ENCODE measurements at places on chromosomes 16 and 17.

DNA sequence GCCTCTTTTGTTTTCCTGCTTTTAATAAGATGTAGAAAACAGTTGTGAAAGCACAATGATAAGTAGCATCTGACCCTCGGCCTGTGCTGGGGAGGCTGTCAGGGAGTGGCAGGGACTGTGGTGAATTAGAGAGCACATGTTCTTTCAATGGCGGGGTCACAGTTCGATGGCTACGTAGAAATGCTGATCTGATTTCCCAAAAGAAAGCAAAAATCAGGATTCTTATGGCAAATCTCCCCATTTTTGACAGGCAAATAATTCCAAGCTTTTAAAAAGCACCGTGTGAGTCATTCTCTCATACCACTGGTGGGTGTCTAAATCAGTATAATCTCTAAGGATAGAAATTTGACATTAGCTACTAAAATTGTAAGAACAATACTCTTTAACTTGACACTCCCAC lies 4.2 kb upstream of the MAPK7 start:
- H3K4me1 ChIP-seq: peaks cover 7% of the 10 kb centered on the region
- DNase-seq: peak; percentile 14
- H3K27ac ChIP-seq: no peak overlapping the region
- no peaks in the 10 kb centered on the region for H3K36me3 ChIP-seq
- no peaks in the 10 kb centered on the region for H3K27me3 ChIP-seq

- no peak overlapping the region for H3K27ac ChIP-seq
- no peaks in the 10 kb centered on the region for H3K36me3 ChIP-seq
- no peaks in the 10 kb centered on the region for H3K27me3 ChIP-seq
Measured at GRCh38 chr16:65375651-65376050, 253.8 kb upstream of the CDH11 start.

DNA sequence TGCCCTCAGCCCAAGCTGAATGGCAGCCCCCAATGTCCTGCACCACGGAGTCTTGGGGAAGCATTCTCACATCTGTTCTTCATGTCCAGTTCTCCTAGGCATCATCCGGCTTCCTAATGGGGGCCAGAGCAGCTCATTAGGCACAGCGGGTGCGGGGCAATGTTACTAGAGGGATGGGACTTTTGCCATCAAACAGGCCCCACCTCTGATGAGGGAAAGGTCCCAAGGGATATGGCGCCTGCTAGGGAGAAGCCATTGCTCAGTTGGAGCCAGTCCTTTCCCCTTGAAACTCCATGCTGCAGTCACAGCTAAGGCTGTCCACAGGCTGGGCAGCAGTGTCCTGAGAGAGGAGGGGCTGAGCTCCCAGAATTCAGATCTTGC lies 1.7 kb upstream of the DPH1 start:
- no peak overlapping the region for H3K4me3 ChIP-seq
- H3K27ac ChIP-seq: no peak overlapping the region
- no peaks in the 10 kb centered on the region for H3K36me3 ChIP-seq
- peaks cover 19% of the 10 kb centered on the region for H3K27me3 ChIP-seq
- DNase-seq: no peak

DNA sequence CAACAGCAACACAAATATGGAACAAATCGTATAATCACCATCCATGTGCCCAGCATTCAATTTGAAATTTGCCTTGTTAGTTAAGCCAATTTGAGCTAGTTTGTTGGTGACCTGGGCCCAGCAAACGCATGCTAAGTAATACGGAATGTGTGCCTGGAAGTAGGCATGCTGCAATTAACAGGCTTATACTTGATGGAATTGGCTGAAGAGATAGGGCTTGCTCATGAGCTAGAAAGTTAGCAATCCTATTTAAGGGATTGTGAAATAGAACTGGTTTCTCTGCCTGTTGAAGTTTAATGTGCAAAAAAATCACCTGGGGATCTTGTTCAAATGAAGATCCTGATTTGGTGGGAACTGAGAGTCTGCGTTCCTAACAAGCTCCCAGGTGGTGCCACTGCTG lies 8.5 kb upstream of the LPO start:
- no peak overlapping the region for H3K27ac ChIP-seq
- H3K27me3 ChIP-seq: no peaks in the 10 kb centered on the region
- no peak for DNase-seq
- no peak overlapping the region for H3K4me3 ChIP-seq
- peaks cover 11% of the 10 kb centered on the region for H3K4me1 ChIP-seq
- H3K36me3 ChIP-seq: no peaks in the 10 kb centered on the region

DNA sequence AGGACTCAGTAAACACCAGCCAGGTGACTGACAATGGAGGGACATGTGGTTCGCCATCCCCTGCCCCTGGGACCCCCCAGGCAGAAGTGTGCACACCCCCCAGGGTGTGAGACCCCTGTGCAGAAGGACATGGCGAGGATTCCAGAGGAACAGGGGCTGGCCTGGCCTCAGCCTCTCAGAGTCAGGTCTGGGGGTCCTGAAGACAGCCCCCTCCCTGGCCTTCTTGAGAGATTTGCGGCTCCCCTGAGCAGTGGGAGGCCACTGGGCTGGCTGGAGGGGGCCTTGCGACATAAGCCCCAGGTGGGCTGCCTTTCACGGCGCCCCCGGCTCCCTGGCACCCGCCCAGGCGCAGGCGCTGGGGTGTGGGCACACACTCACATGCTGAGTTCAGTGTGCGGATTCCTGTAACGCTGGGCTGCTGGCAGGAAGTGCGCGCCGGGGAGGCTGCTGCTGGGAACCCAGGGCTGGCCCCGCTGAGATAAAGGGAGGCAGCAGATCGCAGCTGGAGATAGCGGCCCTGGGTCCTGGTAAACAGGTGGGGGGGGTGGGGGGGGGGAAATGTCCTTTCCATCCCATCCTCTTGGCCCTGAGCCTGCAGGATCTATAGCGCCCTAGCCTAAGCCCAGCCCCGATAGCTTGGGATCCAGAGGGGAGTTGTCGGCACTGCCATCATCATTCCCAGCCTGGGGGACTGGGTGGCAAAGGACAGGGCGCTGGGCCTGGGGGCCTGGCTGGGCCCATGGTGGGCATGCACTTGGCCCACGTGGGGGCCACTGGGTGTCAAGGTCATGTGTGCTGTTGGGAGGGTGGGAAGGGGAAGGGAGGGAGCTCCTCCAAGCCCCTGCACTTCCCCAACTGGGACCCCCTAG lies 27.1 kb downstream of the TMEM235 start:
- DNase-seq: peak; percentile 16
- no peaks in the 10 kb centered on the region for H3K36me3 ChIP-seq
- H3K27me3 ChIP-seq: no peaks in the 10 kb centered on the region
- no peak overlapping the region for H3K4me3 ChIP-seq

DNA sequence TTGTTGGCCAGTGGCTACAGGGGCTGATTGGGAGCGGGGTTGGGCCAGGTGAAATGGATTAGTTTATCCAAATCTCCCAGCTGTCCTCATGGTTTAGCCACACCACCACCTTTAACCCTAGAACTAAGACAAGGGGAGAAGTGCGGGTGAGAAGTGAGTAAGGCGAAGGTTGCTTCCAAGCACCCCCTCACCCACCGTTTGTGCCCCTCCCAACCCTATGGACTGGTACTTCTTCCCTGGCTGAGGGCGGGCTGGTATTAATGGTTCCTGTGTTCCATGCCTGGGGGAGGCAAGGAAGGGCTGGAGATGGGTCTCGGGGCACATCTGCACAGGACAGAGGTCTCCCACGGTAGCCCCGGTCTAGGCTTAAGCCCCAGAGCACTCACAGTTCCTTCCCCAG lies 25.1 kb downstream of the NT5M start:
- H3K27ac ChIP-seq: no peak overlapping the region
- peaks cover 2% of the 10 kb centered on the region for H3K27me3 ChIP-seq
- no peaks in the 10 kb centered on the region for H3K36me3 ChIP-seq
- no peaks in the 10 kb centered on the region for H3K4me1 ChIP-seq
- no peak overlapping the region for H3K4me3 ChIP-seq
- no peak for DNase-seq

GRCh38 chr16:88599092-88599733 lies 29.0 kb downstream of the ZC3H18 start:
- no peak overlapping the region for H3K27ac ChIP-seq
- no peak overlapping the region for H3K4me3 ChIP-seq
- H3K27me3 ChIP-seq: no peaks in the 10 kb centered on the region
- peaks cover 32% of the 10 kb centered on the region for H3K36me3 ChIP-seq
- DNase-seq: no peak
- no peaks in the 10 kb centered on the region for H3K4me1 ChIP-seq

DNA sequence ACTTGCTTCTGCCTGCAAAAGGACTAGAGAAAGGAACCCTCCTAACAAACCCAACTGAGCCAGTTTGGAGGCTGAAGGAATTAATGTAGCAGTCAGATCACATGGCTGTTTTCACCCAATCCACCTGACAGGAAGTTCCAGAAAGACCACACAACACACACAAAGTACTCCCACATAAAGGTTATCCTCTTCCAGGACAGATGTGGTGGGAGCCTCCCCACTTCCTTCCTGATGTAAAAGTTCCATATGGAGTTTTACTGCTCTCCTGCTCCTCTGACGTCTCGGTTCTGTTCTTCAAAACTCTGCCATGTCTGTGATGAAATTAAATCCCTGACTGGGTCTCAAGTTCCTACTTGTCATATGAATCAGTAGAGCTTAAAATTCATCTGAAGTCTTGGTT lies 497.0 kb upstream of the HSBP1 start:
- no peak overlapping the region for H3K4me3 ChIP-seq
- H3K4me1 ChIP-seq: peaks cover 5% of the 10 kb centered on the region
- no peak overlapping the region for H3K27ac ChIP-seq
- no peaks in the 10 kb centered on the region for H3K27me3 ChIP-seq
- H3K36me3 ChIP-seq: no peaks in the 10 kb centered on the region

- H3K4me3 ChIP-seq: no peak overlapping the region
- H3K27me3 ChIP-seq: peaks cover 9% of the 10 kb centered on the region
- no peak for DNase-seq
- no peaks in the 10 kb centered on the region for H3K36me3 ChIP-seq
- H3K27ac ChIP-seq: no peak overlapping the region
Measured at GRCh38 chr16:10594312-10594950, 14.0 kb upstream of the EMP2 start.

DNA sequence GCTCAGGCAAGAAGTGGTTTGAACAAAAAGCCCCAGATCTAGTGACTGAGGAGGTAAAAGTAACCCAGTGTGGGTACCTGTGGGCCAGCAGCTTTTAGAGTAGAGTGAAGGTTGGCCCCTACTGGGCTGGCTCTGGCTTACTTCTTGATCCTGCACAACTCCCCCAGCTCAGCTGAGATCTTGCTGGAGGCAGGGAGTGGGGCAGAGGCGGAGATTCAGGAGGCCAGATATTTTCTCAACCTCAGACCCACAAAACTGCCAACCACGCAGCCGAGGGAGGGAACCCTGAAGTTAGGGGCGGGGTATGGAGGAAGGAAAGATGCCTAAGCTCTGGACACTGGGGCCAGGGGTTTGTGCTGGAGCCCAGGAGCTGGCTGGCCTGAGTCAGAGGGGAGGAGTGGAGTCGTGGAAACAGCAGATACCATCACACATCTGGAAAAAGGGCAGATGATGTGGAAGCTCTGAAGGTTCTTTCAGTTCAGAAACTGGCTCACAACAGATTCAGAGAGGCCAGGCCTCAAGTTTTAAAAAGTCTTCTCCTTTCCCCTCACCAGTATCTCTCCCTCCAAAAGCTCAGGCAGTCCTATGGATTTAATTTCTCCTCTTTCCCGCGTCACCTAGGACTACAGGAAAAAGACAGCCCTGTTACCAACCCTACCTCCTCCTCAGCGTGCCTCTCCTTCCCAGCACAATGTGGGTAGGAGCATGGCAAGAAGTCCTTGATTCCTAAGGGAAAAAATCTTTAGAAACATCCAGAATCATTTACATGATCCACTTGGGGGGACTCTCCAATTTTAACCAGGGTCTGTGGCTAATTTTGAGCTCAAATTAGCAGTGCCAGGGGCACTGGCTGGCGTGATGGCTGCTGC lies 48.1 kb downstream of the MYO18A start:
- no peaks in the 10 kb centered on the region for H3K27me3 ChIP-seq
- peak overlapping the region; percentile 58 for H3K27ac ChIP-seq
- H3K4me3 ChIP-seq: no peak overlapping the region
- H3K36me3 ChIP-seq: no peaks in the 10 kb centered on the region

DNA sequence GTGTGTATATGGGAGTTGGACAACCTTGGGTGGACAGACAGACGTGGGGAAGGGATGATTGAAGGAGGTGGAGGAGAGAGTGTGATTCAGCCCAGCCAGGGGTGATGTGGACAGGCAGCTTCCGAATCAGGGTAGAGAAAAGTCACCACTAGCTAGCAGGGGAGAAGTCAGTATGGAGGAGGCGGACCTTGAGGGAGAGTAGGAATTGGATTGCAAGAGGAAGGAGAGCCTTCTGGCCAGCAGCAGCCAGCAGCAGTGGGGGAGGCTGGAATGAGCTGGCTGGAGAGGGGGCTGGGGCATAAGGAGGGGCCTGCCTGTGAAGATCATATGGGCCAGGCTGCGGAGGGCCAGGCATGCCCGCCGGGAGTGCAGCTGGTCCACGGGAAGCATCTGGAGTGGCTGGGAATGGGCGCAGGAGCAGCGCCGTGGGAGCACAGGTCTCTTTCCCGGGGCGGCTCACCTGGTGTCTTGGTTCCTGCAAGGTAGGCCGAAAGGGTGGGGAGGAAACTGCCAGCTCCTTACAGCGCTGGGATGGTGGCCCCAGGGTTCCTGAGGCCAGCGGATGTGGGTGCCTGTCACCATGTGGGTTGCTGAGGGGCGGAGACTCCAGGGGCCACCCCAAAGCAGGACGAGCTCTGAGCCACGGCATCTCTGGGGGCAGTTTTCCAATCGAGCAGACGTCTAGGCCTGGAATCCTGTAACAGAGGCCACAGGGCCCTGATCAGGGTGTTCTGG lies 235.3 kb downstream of the SEC14L1 start:
- H3K27ac ChIP-seq: peak overlapping the region; percentile 86
- H3K27me3 ChIP-seq: no peaks in the 10 kb centered on the region
- DNase-seq: peak; percentile 85
- peak overlapping the region; percentile 91 for H3K4me3 ChIP-seq
- peaks cover 60% of the 10 kb centered on the region for H3K4me1 ChIP-seq

- H3K4me1 ChIP-seq: peaks cover 18% of the 10 kb centered on the region
- no peaks in the 10 kb centered on the region for H3K36me3 ChIP-seq
- no peak overlapping the region for H3K4me3 ChIP-seq
- no peak overlapping the region for H3K27ac ChIP-seq
- H3K27me3 ChIP-seq: no peaks in the 10 kb centered on the region
Measured at GRCh38 chr17:71902894-71903506, 217.8 kb upstream of the SOX9 start.

DNA sequence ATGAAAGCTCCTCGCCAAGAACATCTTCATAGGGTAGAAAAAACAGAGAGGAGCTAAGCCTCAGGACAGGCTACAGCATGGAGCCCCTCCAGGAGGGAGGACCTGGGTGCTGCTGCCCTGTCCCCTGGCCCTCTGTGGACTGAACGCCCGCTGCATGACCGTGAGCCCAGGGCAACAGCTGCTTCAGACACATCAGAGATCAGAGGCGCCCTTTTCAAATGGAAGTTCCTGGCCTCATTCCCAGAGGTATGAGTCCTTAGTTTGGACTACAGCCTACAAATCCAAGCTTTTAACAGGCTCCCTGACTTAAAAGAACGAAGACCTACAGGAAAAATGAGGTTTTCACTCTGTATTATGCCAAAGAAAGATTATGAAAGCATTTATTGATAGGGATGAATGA lies 48.5 kb downstream of the ZNF18 start:
- no peak overlapping the region for H3K4me3 ChIP-seq
- DNase-seq: peak; percentile 84
- peaks cover 3% of the 10 kb centered on the region for H3K4me1 ChIP-seq
- no peaks in the 10 kb centered on the region for H3K36me3 ChIP-seq
